Tongue (tissue), 3 donors: ENCODE measurements at places on chromosomes 16 and 17.
A peak's percentile ranks its signal among the peaks of the same experiment; 100 is the strongest.

GRCh38 chr16:11359370-11359769 lies 14.1 kb downstream of the RMI2 start:
- peak; percentile 71 for DNase-seq

DNA sequence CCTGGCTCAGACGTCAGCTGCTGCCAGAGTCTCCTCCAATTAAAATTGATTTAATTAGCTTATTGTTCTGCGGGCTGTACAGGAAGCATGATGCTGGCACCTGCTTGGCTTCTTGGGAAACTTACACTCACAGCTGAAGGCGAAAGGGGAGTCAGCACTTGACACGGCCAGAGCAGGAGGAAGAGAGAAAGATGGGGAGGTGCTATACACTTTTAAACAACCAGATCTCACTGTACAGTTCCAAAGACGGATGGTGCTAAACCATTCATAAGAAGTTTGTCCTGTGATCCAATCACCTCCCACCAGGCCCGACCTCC lies 1.4 kb upstream of the PRDM7 start:
- DNase-seq = peak; percentile 1

- DNase-seq = no peak
Measured at GRCh38 chr17:2380950-2381649, 19.8 kb downstream of the MNT start.

- peak; percentile 75 for DNase-seq
Measured at GRCh38 chr17:29645515-29646051, 22.9 kb upstream of the CORO6 start.

DNA sequence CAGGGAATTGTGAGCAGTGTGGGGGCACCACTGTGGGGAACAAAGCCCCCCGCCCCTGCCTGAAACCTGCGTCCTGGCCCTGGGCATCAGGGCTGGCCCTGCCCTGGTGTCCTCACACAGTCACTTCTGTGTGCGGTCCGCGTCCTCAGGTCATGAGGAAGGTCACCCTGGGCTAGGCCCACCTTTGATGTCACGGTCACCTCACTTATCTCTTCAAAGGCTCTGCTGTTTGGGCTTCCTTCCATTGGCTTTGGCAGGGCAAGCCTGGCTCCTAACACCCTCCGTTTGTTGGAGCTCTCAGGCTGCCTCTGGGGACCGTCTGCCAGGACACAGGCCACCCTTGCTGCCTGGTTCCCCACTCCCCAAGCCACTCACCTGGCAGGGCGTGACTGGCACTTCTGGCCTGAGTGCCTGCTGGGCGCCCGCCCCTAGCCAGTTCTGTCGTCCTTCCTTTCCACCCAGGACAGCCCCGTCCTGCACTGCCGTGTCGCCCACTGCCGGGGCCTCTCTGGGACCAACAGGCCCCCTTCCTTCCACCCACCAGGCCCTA lies 8.8 kb downstream of the CENPX start:
- no peak for DNase-seq

DNA sequence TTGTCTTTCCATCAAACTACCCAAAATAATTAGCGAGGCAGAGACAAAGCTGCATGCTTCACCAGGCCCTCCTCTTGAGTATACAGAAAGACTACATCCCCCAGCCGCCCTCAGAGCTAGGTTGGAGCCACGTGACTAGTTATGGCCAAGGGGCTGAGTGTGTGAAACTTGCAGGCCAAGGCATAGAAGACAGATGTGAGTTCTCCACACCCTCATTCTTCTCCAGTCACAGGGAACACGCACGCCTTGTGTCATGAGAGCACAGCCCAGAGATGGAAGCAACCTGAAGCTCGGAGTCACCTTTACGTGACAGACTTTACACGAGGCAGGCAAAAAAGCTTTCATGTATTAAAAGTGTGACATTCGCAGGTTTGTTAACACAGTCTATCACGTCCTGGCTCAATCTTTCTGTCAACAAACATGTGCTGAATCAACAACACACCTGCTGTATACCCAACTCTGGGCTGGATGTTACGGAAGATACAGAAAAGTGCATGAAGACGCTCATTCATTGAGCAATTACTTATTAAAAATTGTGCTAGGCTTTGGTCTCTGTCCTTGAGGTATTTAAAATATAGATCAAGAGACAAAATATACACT lies 38.3 kb downstream of the STX8 start:
- no peak for DNase-seq
